ENCODE measurements at places on chromosomes 7 and 10.

GRCh38 chr7:135768467-135768866 is 19.9 kb upstream of the FAM180A start:
- no peak for DNase-seq

DNA sequence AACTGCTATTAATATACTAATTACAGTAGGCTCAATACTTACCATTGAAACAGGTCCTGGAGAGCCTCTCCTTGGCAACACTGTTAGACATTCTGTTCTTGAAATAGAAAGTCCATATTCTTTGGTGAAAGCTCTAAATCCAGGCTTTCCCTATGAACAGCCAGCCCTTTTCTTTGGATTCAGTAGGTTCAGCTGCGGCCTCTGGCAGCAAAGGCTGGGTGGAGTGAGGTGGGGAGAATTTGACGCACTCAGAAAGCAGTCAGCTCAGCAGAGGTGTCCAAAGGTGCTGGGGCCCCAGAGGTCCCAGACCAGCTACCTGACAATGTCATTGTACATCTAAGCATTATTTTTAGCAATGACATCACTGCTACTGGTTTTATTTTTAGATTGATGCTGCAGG is 146.1 kb downstream of the GRK5 start:
- no peak for DNase-seq

DNA sequence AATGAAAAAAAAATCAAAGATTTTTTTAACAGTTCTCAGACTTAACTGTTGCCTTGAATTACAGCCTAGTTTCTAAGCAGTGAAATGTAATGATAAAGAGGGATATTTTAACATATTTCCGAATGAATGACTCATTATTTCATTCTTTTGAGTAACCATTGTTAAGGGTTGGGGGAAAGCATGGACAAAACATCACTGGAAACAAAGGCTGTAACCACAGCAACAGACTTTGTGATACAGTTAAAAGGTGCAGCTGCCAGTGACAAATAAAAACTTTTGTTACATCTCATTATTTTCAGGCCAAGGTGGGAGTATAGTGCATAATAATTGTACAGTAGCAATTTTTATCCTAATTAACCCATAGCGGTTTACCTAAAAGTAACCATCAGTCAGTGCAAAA is 172.6 kb downstream of the LRRTM3 start:
- no peak for DNase-seq

DNA sequence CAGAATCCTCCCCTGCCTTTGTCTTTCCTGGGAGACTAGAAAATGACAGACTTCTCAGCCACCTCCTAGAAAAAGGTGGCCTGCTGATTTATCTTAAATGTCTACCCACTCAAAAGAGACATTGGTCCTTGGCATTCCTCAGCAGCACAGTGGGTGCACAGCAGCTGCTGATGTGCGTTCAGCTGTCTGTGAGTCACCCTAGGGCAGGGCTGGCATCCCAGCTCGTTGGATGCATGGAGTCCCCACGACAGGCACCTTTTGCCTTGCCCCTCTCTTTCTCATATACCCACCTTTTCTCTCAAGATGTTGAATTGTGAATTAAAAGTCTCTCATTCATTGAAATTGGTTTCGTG is 113.0 kb downstream of the DOCK1 start:
- DNase-seq, result no peak

DNA sequence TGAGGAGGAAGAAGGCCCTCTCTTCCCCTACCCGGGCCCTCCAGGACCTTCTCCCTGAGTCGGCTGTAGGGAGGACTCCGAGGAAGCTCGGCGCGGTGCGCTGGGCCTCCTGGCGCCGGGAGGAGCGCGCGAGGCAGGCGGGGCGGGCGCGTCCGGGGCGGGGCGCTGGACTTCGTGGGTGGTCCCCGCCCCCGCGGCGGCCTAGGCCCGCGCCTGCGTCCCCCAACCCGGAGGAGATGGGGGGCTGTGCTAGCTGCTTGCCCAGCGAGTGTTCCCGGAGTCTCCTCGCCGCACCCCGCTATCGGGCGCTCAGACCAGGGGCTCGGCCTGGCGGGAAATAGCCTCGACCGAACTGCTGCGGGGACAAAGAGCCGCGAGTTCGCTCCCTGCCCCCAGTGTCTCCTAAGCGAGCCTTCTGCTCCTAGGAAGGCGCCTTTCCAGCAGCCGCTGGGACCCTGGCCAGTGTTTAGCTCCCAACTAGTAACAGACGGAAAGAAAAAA is 19.2 kb upstream of the SMO start:
- DNase-seq, result peak; percentile 15

GRCh38 chr7:47521816-47522561 is 59.9 kb downstream of the TNS3 start:
- no peak for DNase-seq

DNA sequence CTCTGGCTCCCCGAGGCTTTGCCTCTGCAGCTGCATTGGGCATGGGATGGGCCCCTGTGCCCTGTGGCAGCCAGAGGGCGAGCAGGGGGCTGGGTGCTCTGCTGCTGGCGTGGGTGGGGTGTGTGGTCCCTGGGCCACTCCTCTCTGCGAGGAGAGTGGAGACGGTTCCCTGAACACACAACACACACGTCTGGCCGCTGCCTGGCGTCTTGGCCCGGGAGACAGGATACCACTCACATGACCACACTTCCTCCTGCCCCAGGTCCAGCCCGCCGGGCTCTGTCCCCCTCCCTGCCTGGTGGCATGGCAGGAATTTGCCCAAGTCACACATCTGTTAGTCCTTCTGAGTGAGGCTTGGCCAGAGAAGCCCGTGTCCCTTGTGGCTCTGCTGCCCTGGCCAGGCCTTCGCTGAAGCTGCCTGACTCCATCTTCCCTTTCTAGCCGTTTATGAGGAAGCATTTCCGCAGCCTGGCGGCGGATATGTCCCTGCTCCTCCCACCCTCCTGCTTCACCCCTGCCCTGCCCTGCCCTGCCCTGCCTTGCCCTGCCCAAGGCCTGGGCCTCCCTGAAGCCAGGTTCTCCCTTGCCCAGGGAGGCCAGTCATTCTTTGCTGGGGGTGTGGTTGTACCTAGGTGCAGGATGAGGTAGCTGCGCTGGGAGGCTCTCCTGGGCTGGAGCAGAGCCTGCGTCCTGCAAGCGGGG is 3.0 kb downstream of the BRI3 start:
- DNase-seq, result no peak

DNA sequence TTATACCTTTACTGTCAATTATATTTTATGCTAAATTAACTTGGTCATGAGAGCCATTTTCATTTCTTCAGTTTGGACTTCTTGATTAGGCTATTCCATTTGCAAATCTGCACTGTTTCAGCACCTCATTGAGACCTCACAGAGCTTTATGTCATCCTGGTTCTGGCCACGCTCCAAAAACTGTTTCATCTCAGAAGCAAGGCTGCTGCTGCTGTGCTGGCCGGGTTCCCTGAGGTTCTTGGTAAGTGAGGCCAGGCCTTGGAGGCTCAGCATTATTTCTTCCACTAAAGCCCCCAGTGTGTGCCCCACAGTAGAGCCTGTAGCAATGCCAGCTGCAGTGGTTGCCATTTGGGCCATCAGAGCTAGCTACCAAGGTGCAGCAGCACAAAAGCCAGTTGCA is 7.8 kb upstream of the ZNF485 start:
- DNase-seq, result no peak

DNA sequence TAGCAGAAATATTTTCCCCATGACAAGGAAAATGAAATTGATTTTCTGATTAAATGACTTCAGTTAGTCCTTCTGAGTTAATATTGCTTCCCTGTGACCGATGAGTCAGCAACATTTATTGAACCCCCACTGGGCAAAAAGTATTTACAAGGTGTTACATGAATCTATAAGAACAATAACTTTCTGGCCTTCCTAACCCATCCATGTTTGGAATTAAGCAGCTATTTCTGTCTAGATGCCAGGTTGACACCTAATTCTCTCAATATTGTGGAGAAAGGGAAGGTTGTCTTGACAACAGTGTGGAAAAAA is 112.9 kb upstream of the JAZF1 start:
- DNase-seq, result no peak
